COLO829 (cell line): ENCODE measurements at places on chromosomes 2 and 18.
A peak's percentile ranks its signal among the peaks of the same experiment; 100 is the strongest.

GRCh38 chr18:37247497-37248161 is 318.0 kb downstream of the CELF4 start:
- no peak for DNase-seq

GRCh38 chr2:35339211-35339610 is 1016.4 kb upstream of the CRIM1 start:
- DNase-seq = no peak

DNA sequence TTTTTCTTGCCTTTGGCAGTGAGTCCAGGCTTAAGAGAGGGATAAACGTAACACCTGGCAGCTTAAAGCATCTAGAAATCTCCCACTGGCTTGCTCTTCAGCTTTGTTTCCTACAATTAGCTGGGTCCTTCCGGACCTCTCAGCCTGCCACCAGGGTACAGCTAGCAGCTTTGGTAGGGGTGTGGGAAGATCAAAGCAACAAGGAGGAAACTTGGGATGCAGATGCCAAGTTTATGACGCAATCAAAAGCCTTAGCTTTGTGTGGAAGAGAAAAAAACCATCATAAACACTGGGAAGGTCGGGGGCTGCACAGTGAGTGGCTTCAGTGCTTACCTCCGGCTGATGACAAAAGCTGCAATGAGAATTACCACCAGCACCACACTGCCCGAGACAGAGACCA is 116.9 kb downstream of the EPHA4 start:
- DNase-seq = no peak

DNA sequence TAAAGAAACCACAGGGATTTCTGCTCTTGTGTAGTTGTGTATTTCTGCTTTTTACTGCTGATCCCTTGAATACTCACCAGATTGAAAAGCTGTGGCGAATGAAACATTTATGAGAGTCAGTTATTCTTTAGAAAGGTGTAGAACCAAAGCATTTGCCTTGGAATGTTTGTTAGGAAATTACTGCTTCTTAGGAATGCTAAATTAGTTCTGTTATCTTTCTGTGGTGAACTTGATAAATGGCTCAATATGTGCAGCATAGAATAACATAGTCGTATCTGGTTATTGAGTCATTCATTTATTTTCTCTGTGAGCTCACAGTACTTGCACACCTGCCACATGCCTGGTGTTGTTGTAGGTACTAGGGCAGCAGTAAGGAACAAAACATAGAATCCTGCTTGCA is 57.0 kb upstream of the FAM237A start:
- no peak for DNase-seq

DNA sequence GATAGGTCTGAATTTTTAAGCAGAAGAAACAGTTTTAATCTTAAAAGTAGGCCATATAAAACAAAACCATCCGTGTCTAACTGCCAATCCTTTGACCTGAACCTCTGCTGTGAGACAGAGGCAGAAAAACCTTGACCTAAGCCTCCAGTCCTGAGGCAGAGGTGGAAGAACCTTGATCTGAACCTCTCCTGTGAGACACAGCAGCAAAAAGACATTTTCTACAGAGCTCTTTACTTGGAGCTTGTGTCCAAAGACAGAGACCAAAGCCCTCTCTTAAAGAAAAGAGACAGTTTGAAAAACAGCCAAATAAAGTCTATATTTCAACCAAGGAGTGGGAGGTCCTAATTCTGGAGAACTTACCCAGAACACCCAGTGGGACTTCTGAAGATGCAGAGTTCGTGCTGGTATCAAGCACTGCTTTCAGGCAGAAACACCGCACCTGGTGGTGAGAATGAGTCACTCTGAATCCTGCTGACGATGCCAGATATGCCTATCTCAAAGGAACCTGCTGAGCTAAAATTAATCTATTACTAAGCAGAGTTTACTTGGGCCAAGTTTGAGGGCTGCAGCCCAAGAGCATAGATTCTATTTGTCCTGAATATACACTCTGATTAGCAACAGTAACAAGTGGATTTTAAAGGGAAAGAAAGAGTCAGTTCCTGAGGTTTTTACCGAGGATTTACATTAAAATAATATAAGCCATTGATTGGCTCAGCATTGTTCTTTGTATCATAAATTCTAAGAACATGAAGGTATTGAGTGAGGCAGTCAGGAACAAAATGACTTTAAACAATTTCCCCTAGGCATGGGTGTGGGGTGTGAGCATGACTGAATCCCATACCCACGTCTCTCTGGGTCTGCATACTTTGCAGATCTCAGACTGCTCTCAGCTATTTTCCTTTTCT is 806.4 kb downstream of the TRIB2 start:
- no peak for DNase-seq

GRCh38 chr2:44813658-44814057 is 127.8 kb upstream of the SIX3 start:
- no peak for DNase-seq

DNA sequence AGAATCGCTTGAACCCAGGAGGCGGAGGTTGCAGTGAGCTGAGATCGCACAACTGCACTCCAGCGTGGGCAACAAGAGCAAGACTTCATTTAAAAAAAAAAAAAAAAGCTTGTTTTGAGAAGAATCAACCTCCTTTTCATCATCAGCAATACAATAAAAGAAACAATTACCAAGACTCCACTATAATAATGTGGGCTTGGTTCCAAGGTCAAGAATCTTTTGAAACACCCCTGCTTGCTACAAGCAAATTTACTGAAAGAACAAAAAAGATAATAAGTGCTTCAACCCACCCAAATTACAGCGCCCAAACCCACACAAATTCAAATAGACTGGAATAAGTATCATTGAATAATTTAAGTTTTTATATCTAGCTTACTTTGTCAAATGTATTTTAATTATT is 33.6 kb upstream of the MAPRE3 start:
- DNase-seq = no peak

DNA sequence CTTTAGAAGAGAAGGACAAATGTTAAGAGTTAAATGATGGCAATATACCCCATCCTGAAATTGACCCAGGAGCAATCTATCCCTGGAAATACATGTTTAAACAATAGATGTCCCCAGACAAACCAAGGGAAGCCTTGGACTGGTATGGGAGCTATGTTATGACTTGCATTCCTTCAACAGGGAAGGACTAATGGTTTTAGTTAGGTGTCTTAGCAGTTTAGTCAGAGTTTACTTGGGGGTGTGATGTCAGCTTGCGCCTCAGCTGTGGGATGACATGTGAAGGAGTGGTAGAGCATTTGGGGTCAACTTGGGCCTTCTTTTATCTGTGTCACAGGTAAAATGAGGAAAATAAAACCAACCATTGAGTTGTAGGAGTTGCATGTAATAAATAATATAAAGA is 36.8 kb downstream of the SPC25 start:
- no peak for DNase-seq

- no peak for DNase-seq
Observed at GRCh38 chr18:58980991-58981390, 116.3 kb downstream of the ZNF532 start.

DNA sequence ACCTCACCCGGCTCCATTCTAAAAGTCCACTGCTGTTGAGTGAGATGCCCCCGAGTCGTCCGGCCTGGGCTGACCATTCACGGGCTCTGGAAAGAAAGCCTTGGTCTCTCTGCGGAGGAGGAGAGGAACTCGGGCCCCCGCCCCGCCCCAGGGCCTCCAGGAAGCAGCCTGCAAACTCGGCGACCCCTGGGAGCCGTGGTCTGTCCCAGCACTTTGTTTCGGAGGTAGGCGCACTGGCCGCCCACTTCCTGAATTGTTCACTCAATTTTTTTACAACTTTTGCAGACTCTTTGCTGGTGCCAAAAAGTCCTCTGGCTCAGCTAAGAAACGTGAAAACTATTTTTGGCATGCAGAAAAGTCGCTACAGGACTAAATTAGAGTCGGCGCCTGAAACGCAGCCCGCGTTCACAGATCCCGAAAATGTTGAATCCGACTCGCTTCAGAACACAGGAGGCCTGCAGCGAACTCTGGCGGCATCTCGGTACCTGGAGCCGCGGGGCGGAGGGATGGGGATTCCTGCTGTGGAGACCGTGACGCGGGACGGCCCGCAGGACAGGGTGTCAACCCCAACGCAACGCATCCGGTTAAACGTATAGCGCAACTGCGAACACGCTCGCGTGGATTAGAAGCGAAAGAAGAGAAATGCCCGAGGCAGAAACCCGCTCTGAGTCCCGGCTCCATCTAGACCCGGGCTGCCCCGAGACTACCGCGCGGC is 1.5 kb downstream of the PXDN start:
- no peak for DNase-seq

GRCh38 chr2:85327160-85327821 is 498 bp downstream of the TGOLN2 start:
- DNase-seq = peak; percentile 50

- DNase-seq = no peak
Observed at GRCh38 chr2:201242571-201243277, 17.6 kb upstream of the CASP8 start.

GRCh38 chr2:212539072-212539880 is 674 bp upstream of the ERBB4 start:
- DNase-seq = no peak

DNA sequence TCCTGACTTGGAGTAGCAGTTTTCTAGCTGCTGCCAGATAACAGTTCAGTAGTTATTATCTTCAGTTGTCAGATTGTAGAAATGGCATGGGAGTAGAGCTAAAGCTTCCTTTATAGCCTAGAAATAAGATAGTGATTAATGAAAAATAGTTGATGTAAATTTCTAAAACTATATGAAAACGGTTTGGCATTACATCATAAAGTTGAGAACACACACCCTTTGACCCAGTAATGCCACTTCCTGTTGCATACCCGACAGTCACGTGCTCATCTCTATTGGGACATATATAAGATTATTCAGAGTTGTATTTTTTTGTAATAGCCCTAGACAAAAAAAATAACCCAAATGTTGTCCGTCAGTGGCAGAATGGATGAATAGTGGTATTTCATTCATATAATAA is 39.4 kb upstream of the ASB1 start:
- DNase-seq = peak; percentile 10

DNA sequence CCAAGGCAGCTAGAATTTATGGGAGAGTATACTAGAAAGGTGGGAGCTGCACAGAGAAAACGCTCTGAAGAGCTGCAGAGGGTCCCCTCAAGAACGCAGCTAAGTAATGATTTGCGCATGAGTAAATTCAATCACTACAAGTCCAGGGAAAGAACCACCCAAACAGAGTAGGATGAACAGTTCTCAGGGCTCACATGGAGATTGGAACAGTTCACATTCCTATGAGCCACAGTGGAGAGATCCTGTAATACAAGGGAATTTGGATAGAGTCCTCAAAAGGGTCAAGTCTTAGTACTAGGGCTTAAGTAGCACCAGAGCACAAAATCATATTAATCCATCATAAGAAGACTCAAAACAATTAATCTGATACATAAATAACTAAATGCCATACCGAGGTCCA is 12.7 kb downstream of the OLA1 start:
- DNase-seq = no peak

DNA sequence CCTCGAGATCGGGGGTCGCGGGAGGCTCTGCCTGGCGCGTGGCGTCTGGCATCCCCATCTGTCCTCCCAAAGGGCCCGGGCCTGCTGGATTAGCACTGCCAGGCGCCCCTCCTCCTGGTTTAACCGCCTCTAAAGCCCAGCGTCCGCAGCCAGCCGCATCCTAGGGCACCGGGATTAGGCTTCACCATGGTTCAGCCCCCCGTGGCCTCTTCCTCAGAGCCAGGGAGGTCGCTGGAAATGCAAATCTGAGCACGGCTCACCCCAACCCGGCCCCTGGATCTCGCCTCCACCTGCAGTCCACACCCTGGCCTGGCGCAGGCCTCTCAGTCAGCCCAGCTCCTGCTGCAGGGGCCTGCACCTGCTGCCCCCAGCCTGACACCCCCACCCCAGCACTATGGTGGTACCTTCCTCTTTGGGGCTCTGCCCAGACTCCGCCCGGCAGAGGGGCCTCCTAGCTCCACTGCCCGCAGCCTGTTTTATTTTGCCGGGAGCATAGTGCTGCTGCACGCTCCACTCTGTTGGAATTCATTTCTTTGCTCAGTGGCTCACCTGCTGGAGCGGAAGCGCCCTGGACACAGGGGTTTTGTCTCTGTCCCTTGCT is 13.2 kb downstream of the PRELID3A start:
- DNase-seq = no peak

GRCh38 chr18:58061349-58061748 is 17.3 kb downstream of the NEDD4L start:
- no peak for DNase-seq

GRCh38 chr2:48345176-48345575 is 184.8 kb upstream of the STON1 start:
- no peak for DNase-seq

DNA sequence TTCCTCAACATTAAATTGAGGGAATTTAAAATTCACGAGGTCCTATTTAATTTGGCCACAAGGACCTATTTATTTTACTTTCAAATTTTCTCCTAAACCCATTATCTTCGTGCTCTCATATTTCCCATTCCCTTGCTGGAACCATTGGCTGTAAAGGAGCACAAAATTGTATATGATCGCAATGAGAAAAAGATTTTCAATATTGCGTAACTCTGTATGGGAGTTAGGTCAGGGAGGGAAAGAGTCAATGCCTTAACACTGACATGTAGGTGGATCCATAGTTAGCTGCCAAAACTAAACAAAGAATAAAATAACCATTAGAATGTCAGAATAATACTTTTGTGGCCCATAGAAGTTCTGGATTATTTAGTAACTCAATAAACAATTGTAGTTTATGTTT is 40.6 kb upstream of the ZC3H15 start:
- DNase-seq = no peak

GRCh38 chr2:85537600-85538506 is 1.1 kb upstream of the MAT2A start:
- no peak for DNase-seq

GRCh38 chr18:61129001-61129400 is 204.2 kb upstream of the CDH20 start:
- DNase-seq = no peak

- DNase-seq = no peak
Observed at GRCh38 chr18:7562491-7562890, 4.6 kb upstream of the PTPRM start.

DNA sequence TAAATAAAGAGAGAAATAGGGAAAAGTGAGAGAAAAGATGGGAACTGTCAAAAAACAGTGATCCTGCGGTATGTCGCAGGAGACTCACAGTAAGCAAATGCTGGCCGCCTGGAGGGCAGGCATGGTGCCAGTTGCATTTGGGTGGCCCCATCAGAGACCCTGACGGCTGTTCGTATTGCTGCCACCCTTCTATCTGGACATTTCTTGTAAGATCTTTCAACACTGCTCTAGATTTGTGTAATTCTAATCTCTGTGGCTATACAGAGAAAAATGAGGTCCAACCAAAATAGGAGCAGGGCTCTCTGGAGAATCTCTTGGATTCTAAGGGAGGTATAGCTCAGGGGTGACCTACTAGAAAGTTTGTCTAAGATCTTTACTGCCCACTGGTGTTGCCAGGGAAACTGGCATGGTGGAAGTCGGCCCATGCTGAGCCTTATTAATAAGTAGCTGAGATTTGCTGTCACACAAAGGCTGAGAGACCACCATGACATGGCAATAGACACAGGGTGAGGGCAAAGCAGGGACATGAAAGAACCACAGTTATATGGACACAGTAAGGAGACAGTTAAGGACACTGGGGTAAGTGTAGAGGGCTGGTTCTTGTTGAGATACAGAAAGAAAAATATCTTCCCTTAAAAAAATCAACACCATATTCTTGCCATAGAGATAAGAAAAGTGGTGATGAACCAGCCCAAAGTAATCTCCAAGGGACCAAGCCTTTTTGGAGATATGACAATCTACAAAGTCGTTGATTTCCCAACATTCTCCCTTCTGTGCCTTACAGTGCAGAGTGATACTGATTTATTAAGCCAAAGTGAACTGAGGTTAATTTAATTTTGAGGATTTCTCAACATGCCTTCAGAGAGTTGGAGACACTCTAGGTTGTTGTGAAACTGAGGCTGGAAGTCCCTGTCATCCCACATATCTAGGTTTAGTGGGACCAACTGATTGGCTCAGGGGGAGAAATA is 26.4 kb upstream of the FZD7 start:
- DNase-seq = no peak

- no peak for DNase-seq
Observed at GRCh38 chr18:51630706-51631105, 433.2 kb upstream of the MEX3C start.
